NCI-H748 treated with DMSO at 0.1 percent for 48 hours (cell line): ENCODE measurements at places on chromosomes 5 and 9.

- DNase-seq: no peak
Observed at GRCh38 chr5:1671351-1671750, 128.3 kb downstream of the MRPL36 start.

DNA sequence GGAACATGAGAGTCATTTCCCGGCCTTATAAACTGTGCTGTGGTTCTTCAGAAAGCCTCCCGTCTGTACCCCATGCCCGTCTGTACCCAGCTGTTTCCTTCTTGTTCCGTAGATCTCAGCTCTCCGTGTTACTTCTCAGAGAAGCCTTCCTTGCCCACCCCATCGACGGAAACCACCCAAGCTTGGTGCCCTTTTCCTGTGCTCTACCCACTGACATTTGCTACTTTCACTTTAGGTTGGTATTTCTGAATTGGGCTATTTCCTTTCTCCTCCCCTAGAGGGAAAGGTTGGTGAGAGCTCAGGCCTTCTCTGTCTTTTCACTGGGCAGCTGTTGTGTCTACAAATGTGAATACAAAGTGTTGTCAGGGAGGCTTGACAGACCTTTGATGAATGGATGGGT lies 764.5 kb upstream of the ADAMTS16 start:
- DNase-seq: no peak

GRCh38 chr5:37900692-37901091 lies 60.9 kb upstream of the GDNF start:
- no peak for DNase-seq

DNA sequence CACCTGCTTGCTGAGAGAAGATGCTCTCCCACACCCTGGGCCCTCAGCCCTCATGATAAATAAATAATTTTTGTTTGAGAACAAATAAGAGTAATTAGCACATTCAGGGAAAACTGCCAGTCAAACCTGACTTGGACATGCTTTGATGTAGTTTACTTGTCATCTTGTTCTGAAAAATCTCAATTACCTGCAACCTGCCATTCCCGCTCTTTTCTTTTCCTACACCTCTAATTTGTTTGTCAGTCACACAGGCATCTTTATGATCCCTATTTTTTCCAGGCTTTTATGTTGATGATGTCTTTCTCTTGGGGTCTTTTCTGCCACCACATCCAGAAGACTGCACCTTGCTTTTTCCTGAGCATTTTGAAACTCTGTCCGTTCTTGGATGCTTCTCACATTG lies 28.6 kb upstream of the TGFBI start:
- DNase-seq: no peak

DNA sequence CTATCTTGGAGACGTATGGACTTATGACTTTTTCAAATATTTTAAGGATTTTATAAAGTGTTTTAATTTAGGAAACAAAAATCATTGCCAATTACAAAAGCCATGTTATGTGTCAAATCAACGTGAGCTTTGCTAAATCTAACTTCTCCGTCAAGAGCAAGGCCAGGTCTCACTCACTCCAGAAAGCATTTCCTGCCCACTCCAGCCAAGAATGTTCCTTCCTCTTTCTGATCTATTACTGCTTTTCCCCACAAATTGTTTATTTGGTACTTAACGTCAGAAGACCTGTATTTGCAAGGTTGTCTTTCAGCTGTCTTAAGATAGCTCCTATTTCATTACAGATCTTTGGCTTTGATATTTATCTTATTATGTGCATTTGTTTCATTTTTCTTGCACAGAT lies 193.5 kb upstream of the HAPLN1 start:
- no peak for DNase-seq

DNA sequence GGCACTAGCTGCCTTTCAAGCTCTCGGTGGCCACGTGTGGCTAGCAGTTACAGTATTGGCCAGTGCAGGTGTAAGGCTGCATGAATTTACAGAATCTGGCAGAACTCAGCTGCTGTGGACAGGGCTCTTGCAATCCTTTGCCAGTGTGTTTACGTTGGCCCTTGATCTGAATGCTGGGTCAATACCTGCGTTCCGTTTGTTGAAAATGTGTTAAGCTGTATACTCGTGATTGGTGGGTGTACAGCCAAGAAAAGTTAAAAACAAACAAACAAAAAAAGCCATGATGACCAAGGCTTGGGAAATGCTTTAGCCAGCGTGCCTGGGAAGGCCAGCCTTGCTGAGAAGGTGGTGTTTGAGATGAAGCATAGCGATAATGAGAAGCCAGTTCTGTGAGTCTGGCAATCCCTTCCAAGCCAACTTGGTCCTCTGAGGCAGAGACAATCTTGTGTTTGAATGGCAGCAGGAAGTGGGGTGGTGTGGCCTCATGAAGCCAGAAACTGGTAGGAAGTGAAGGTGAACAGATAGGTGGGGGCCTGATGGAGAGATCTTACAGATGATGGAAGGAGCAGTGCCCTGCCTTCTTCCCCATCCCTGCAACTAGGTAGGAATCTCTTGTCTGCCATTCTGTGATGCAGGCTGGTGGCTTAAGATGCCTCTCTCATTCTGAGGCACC lies 820 bp upstream of the CFAP90 start:
- no peak for DNase-seq

GRCh38 chr9:95784318-95784717 lies 91.2 kb upstream of the ERCC6L2 start:
- DNase-seq: no peak

DNA sequence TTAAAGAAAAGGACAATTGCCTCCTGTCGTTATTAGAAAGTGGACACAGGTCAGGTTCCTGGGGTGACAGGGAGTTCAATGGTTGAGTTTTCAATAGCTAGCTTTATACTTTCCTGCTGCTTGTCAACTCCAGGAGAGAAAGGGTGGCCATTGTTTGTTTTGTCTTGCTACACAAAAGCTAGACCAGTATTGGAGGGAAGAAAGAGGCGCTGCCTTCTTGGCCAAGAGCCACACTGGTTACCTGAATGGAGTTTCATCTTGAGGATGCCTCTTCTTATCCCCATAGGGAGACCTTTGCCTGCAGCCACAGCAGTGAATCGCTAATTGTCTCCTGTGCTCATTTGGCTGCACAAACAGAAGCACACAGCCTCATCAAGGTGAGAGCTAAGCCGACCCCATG lies 279.4 kb upstream of the GRIA1 start:
- DNase-seq: no peak

DNA sequence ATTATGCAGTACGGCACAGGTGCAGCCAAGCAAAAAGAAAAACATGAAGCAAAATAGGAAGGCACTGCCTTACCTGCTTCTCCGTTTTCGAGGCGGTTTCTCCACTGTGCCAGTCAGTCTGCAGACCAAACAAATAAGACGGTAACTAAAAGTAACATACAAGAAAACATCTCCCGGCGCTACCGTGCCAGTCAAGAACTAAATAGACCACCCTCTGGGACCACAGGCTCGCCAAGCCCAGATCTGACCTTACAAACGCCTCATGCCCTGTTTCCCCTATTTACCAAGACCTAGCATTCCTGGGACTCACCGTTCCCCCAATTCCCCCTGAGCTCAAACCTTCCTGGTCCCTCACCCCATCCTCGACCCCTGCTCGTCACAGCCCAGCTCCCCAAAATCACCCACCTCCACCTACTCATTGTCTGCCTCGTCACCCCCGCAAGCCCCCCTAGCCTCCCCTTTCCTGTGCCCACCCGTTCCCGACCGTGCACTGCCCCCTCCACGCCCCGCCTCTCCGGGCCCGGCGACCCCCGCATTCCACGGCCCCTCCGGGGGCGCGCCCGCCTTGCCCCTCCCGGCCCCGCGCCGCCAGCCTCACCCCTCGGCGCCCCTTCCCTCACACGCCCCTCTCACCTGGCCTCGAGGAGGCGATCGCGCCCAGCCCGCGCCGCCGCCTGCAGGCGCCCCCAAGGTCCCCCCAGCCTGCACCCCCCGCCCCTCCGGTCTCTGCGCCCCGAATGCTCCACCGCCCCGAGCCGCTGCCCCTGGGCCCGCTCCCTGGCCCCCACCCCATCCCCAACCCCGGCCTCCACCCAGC lies 560 bp downstream of the SCAI start:
- DNase-seq: peak; percentile 27

GRCh38 chr5:55856516-55857246 lies 5.5 kb downstream of the IL31RA start:
- DNase-seq: no peak

GRCh38 chr5:178797546-178798440 lies 62.0 kb upstream of the ZNF354B start:
- no peak for DNase-seq

GRCh38 chr5:41843456-41844370 lies 26.5 kb downstream of the OXCT1 start:
- DNase-seq: peak; percentile 86

- DNase-seq: no peak
Observed at GRCh38 chr5:59236448-59236847, 653.6 kb downstream of the RAB3C start.

- no peak for DNase-seq
Observed at GRCh38 chr5:55896663-55897062, 45.5 kb downstream of the IL31RA start.

GRCh38 chr5:38433160-38433861 lies 123.1 kb downstream of the LIFR start:
- no peak for DNase-seq

DNA sequence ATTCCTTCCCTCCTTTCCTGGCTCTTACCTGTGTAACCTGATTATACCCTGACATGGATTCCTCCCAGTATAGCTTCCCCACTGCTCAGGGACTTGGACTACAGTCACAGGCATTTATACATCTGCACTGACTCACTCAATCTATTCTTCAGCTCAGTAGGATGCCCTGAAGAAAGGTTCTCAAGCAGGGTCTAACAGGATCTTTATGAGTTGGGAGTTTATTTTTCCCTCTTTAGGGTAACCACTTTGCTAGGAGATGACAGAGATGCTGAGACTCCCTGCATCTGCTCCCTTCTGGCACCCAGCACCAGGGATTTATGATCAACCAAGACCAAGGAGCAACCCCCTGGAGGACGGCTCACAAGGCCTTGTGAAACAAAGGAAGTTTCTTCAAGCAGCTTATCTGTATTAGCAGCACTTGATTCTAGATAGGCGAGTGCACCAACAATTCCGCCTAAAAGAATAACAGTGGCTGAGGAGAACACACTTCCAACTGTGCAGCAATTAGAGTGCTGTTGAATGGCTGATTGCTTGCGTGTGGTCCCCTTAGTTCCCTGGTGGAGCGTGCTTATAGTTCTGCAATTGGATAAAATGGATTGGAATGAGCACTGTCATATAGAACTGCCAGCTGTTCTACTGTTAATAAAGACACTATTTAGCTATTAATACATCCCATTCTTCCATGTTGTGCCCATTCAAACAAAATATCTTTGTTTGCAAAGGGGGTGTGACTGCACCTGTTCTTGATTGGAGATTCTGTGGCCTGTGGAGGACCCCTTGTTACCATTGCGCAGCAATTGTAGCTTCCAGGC lies 482.6 kb downstream of the ZNF608 start:
- DNase-seq: peak; percentile 98

DNA sequence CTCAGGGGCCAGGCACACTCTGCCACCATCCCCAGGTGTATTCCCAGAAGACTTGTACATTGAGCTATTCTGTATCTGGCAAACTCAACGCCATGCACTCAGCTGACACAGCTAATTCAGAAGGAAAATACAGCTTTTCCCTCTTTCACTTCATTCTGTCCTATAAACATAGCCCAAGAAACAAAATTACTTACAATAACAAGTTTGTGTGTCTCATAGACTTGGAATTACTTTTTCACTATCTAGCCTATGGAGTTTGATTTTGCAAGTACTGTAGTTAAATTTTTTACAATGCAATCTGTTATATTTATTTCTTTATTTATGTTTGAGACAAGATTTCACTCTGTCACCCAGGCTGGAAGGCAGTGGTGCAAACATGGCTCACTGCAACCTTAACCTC lies 125.1 kb upstream of the KLF9 start:
- no peak for DNase-seq

GRCh38 chr5:176396330-176396729 lies 7.8 kb downstream of the HIGD2A start:
- no peak for DNase-seq

DNA sequence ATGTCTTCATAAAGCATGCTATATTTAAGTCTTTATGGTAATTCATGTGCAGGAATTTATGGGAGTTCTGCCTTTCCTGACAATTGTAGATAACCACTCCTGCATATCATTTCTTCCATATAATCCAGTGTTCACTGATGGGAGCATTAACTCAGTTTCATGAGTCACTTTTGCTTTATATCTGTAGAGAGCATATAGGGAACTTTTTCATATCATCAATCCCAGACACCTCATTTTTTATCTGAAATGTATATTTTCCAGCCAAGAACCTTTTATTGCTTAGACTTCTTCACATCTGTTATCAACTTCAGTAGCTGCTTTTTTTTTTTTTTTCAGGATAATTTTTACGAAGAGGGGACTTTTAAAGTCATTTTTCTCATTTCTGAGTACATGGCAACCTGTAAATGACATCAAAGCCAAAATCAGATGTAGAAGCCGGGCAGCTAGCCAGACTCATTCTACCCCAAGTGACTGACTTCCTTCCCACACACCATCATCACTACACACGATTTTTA lies 41.1 kb downstream of the NFX1 start:
- no peak for DNase-seq

GRCh38 chr5:59660737-59661136 lies 232.8 kb downstream of the PDE4D start:
- peak; percentile 35 for DNase-seq

DNA sequence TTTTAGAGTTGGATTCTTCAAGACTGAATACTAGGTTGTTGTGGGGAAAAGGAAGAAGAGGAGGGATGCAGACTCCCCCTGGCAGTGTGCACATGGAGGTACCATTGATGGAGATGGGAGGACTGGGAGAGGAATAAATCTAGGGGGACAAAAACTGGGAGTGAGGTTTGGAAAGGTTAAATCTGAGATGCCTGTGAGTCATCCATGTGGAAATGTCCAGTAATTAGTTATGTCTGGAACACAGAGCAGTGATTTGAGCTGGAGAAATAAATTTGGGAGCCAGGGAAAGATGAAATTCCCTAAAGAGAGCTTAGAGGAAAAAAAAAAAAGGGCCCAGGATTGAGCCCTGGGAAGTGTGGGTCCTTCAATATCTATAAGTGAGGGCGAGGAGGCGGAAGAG lies 8.0 kb upstream of the CCIN start:
- no peak for DNase-seq

DNA sequence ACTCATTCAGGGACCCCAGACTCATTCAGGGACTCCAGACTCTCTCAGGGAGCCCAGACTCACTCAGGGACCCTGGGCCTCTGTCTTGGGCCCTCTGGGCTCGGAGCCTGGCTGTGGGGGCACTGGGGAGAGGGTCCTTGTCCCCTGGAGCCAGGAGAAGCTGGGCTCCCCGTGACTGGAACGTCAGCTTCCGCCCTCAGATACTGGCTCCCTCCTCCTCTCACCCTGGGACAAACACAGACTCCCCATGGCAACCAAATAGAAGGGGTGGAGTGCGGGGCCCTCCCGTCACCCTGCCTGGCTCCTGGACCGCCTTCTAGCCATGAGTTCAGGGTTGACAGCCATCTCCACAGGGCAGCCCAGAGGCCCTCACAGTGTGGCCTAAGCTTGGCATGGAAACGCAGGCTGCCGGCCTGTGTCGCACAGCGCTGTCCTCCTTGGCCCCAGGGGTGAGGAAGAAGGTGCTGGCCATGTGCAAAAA lies 27.6 kb downstream of the ZDHHC11B start:
- no peak for DNase-seq
